ENCODE measurements at places on chromosomes 3 and 15. TPM values are rescaled to one million over a fixed set of nuclear protein-coding genes. Genes with fewer than 3 reads are reported as not detected.

The TTLL13 gene
- total RNA-seq = not detected

The KLHL24 gene
- total RNA-seq = 4.1 TPM

The CSPG4 gene
- total RNA-seq = 6.0 TPM

The TSC22D2 gene
- total RNA-seq = 19.7 TPM

The SLC6A6 gene
- total RNA-seq = 13.6 TPM

The ATP13A3 gene
- 96.8 TPM for total RNA-seq

The SCAMP5 gene
- 0.31 TPM for total RNA-seq

The STRC gene
- not detected for total RNA-seq

DNA sequence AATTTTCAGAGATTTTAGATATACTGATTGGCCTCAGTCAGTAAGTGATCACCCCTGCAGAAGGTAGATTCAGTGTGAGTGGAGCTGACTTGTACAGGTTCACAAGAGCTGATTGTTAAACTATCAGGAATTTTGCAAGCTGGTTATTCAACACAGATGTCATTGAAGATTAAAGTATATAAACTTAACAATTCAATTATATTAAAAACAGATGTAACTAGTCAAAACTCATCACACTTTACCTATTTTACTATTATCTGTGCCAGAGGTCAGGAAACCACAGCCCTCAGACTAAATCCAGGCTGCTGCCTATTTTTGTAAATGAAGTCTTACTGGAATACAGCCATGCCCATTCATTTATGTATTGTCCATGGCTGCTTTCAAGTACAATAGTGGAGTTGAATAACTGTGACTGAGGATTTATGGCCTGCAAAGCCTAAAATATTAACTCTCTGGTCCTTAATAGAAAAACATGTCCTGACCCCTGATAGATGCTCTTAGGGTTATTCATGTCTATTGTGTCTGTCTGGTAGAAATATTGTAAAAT lies 429.3 kb upstream of the PDZRN3 start:
- no peak for DNase-seq

DNA sequence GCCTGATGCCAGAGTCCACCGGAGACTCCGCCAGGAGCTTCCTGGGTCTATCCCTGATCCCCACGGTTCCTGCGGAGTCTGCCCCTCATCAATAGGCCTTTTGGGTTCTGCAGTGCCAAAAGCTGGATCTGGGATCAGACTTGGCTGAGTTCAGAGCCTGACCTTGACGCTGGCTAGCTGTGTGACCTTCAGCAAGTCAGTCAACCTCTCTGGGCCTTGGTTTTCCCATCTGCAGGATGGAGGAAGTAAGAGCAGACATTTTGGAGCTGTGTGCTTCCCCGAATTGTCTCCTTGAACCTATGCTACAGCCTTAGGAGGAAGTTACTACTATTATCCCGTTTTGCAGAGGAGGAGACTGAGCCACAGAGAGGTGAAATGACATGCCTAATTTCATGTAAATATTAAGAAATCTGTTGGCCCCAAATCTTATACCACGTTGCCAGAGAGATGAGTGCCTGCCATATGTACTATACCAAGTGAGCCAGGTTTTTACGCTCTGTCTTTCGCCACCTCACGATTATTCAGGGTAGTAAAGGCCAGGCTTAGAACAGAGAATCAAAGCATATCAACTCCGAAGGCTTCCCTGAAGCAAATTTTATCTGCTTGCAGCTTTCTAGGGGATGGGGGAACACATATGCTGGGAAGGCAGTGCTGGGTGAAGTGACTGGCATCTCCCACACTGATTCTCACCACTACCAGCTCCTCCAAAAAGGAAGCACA lies 112.5 kb downstream of the SRGAP3 start:
- no peak for DNase-seq

GRCh38 chr3:10928407-10928960 lies 64.1 kb upstream of the SLC6A1 start:
- DNase-seq = no peak

GRCh38 chr3:129358177-129358771 lies 70.2 kb downstream of the EFCAB12 start:
- peak; percentile 12 for DNase-seq

GRCh38 chr15:47743385-47743784 lies 26.1 kb downstream of the SEMA6D start:
- DNase-seq = no peak

- peak; percentile 37 for DNase-seq
Measured at GRCh38 chr15:65033659-65034269, 4.3 kb upstream of the MTFMT start.

GRCh38 chr3:80285388-80285787 lies 517.6 kb upstream of the ROBO1 start:
- DNase-seq = no peak

GRCh38 chr3:123390865-123391600 lies 57.9 kb downstream of the ADCY5 start:
- no peak for DNase-seq

DNA sequence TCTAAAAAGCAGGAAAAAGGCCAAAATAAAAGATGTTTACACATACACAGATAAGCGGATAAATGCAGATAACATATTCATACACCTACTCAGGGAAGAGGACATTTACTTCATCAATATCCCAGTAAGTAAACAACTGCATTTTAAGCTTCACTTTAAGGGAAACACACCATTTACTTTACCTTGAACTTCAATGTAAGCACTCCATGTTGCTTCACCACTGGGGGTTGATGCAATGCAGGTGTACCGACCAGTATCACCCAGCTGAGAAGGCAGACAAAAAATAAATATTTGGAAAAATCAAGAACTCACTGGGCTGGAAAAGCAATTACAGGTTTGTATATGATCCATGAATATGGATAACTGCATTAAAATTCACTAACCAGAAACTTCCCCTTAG lies 1099.5 kb downstream of the ROBO1 start:
- DNase-seq = no peak

GRCh38 chr3:83816653-83817052 lies 1142.1 kb upstream of the CADM2 start:
- no peak for DNase-seq

DNA sequence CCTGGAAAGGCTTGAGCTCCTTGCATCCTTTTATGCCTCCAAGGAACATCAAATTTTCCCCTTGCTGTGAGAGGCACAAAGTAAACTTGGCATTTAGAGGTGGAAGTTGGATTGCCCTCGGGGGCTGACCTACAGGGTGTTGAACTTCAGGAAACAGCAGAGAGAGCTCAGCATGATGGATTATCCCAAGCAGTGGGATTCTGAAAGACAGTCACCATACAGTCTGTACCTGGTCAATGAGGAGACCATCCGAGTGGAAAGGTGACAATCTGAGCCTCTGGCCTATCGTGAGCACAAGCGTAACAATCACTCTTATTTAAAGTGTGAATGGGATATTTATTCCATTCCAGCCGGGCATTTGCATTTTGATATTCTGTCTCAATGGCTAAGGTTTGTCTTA lies 105.6 kb upstream of the NECTIN3 start:
- DNase-seq = no peak

- no peak for DNase-seq
Measured at GRCh38 chr15:35078221-35078915, 6.7 kb downstream of the NANOGP8 start.

GRCh38 chr3:41290736-41291135 lies 91.4 kb downstream of the CTNNB1 start:
- no peak for DNase-seq

GRCh38 chr15:36185438-36185837 lies 394.0 kb upstream of the CDIN1 start:
- DNase-seq = no peak

GRCh38 chr15:93042211-93042610 lies 46.8 kb downstream of the RGMA start:
- DNase-seq = no peak

GRCh38 chr15:87942316-87942715 lies 314.2 kb downstream of the NTRK3 start:
- no peak for DNase-seq

DNA sequence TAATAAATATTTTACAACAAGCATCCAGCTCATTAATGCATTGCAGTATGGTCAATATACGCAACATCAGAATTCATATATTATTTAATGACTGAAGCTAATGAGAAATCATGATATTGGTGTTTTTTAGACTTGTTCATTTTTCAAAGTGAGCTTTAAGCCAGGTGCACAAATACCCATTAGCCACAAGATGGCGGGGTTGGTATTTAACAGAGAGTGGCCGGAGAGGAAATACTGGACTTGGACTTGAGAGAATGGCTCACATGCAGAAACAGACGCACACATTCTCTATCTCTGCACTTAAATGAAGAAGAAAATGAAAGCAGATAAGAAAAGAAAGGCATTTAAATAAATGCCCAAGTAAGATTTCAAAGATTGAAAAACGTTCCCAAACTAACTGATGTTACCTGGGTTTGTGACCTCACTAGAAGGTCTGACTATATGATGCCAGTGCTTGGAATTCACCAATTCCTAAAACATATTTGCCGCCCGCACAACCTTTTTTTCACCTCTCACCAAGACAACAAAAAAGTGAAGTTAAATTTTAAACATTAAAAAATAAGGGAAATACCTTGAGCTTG lies 21.2 kb upstream of the CRBN start:
- peak; percentile 10 for DNase-seq

DNA sequence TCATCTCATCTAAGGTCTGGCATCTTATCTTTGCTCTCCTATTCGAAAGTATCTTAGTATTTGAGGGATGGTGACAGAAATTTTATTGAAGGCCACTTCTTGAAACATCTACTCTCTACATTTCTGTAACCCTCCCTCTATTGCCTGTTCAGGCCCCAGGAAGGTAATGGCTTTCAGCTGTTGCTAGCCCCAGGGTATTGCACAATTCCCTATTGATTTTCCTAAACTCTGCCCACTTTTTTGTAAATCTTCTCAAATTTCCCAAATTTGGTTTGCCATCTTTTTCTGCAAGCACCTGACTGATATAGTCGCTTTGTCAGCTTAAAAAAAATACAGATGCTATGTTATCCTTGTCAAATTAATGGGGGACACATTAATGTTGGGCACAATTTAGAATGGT lies 242.1 kb downstream of the RAP2B start:
- DNase-seq = no peak

- DNase-seq = no peak
Measured at GRCh38 chr3:160126051-160126450, 99.2 kb upstream of the C3orf80 start.

DNA sequence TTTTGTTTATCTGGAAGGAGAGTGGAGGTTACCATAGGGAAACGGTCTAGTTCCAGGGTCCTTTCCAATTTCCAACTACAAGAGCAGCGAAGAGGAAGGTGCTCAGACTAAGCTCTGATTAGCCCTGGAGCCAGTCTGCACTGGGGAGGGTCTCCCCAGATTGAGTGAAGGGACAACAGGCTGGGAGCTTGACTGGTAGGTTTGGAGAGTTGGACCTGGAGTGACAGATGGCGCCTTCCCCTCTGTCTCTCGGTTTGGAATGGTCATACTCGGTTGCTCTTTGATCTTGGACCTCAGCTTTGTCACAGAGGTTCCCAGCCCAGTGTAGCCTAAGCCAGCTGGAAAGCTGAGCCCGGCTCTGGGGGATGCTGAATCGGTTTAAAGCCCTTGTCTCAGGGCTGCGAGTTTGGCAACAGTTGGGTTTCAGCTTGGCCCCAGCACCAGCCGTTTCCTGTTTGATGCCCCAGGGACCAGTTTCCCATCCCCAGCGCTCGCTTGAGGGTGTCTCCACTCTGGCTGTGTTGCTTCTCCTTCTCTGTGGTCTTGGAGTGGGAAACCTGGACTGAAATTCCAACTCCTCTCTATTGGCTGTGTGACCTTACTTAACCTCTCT lies 53.1 kb upstream of the ULK4 start:
- no peak for DNase-seq

- DNase-seq = no peak
Measured at GRCh38 chr15:75360391-75360790, 8.0 kb downstream of the MAN2C1 start.

DNA sequence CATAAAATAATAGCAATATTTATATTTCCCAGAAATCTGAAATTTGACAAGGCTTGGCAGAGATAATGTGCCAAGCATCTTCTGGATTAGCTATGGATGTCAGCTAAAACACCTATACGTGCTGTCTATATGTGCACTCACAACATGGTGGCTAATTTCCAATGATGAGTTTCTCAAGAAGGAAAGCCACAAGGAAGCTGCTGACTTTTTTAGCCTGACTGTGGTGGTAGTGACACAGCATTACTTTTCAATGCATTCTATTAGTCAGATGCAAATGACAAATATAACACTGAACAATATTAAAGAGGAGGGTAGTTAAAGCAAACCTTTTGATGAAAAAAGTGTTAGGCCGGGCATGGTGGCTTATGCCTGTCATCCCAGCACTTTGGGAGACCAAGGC lies 101.7 kb upstream of the CCDC54 start:
- DNase-seq = no peak

DNA sequence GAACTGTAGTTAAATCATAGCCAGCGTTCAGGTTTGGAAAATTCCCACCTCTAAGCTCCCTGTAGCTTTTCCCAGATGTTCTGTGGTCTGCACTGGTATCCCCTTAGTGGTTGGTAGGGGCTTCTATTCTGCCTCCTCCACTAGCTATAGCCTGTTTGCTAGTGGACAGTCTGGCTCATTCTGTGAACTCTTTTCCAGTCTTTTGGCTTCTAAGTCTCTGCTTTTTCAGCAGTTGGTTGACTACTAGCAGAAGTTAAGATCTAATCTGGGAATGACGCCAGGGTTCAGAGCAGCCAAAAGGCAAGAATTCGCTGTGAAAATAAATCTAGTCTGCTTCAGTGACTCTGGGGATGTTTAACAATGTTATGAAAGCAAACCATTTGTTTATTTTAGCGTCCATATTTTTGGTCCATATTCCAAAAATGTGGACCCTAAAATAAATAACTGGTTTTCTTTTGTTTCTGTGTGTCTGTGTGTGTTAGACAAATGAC lies 73.7 kb upstream of the WDR72 start:
- DNase-seq = no peak

GRCh38 chr3:125120379-125121122 lies 64.8 kb upstream of the HEG1 start:
- no peak for DNase-seq

DNA sequence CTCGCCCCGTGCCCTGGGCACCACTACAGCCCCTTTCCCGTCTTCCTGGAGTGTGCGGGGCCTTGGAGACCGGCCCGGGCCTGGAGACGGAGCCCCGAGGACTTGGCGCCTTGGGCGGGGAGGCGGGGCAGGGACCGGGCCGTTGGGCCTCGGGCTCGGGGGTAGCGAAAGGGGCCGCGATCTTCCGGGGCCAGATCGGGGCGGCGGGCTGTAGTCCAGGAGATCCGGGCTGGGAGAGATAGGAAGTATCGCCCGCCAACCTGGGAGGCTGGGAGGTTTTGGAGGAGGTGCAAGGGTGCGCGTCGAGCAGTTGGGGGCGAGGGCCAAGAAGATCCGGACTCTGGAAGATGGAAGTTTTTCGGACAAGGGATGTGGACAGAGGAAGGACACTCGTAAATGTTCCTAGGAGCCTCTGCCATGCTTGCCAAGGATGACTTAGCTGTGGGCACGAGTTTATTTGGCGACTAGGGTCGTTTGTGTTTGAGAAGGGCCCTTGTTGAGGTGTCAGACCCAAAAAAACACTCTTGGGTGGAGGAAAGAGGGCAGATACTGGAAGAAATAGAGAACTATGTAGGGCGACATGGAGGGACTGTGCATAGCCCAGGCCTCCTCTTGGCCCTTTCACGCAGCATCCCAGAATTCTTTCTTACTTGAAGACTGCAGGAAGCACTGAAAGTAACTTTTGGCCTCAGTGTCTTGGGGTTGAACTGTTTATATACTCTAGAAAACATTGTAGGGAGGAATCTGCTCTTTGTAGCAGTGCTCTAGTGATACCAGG lies 712 bp downstream of the RTF1 start:
- DNase-seq = peak; percentile 8

- no peak for DNase-seq
Measured at GRCh38 chr15:54519577-54519976, 541.3 kb downstream of the UNC13C start.

- DNase-seq = peak; percentile 79
Measured at GRCh38 chr15:60673918-60674558, 195.1 kb upstream of the ICE2 start.

GRCh38 chr3:128787256-128788253 lies 61.6 kb downstream of the RAB7A start:
- peak; percentile 89 for DNase-seq

Measured in foreskin keratinocyte (primary cell).